ENCODE measurements at places on chromosomes 16 and 17.
A peak's percentile ranks its signal among the peaks of the same experiment; 100 is the strongest.

GRCh38 chr17:57357830-57358430 lies 101.6 kb downstream of the MSI2 start:
- DNase-seq: no peak

GRCh38 chr16:54891346-54891745 lies 39.3 kb upstream of the IRX5 start:
- DNase-seq: no peak

DNA sequence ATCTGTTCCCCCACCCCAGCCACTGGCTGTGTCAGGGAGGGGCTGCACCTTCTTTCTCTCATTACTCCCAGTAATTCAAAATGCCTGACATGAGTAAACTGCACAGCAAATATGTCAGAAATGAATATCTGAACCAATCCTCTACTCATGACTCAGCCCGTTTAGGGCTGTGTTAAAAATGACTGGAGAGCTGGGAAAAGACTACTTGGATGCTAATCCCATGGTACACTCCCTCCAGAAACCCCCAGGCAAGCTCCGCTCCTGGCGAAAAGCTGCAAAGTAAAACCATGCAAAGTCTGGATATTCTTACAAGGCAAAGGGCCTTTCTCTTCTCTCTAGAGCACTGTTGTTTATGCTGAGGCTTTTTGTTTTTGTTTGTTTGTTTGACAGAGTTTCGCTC lies 448.1 kb upstream of the DYNLRB2 start:
- DNase-seq: no peak

DNA sequence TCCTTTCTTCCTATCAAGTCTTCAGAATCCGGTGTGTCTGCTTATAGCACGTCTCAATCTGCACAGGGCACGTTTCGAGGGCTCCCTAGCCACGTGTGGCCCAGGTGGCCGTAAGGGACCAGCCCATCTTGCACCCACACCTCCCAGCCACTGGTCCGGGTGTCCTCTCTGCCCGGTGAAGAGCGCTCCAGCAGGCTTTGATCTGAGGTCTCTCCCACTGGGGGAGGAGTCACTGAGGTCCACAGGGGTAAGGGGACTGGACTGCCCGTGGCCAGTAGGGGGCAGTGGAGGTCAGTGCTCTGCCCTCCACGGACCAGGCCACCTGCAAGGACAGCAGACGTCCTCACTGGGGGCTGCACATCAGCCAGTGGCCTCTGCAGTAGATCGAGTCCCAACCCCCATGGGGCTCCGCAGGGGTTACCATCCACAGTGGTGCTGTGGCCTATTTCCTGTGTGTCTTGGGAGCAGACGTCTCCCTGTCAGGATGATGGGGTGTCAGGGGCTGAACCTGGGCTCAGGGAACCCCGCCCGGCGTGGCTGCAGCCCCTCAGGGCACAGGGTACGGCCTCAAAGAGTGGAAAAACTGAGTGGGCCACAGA lies 204.1 kb upstream of the CIBAR2 start:
- DNase-seq: no peak

GRCh38 chr17:78933025-78933958 lies 8.1 kb upstream of the TIMP2 start:
- peak; percentile 12 for DNase-seq

DNA sequence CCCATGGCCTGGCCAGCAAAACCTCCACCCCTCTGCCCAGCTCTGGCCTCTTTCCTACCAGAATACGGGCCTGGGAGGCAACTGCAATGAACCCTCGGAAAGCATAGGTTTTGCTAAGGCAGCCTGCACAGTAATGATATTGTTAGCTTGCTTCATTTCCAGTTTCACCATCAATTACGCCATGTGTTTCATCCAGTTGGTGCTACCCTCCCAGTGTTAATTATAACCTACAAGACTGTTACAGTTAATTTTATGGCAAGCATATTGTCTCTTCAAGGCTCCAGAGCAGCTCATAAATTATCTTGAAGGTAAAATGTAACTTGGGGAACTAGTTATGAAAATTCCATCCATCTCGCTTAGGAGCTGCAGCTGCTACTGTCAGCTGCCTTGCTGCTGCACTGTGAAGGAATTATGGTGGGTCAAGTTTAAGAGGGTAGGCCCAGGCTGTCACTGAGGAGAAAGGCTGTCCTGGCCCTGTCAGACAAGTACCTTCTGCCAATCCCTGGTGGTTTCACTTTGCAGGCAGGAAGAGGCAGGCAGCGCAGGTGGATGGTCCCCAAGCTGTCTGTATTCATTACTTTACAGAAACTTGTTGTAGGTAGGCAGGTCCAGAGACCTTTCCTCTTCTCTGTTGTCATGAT lies 242.9 kb downstream of the FTO start:
- no peak for DNase-seq

GRCh38 chr16:67490335-67491096 lies 7.2 kb upstream of the AGRP start:
- DNase-seq: no peak

DNA sequence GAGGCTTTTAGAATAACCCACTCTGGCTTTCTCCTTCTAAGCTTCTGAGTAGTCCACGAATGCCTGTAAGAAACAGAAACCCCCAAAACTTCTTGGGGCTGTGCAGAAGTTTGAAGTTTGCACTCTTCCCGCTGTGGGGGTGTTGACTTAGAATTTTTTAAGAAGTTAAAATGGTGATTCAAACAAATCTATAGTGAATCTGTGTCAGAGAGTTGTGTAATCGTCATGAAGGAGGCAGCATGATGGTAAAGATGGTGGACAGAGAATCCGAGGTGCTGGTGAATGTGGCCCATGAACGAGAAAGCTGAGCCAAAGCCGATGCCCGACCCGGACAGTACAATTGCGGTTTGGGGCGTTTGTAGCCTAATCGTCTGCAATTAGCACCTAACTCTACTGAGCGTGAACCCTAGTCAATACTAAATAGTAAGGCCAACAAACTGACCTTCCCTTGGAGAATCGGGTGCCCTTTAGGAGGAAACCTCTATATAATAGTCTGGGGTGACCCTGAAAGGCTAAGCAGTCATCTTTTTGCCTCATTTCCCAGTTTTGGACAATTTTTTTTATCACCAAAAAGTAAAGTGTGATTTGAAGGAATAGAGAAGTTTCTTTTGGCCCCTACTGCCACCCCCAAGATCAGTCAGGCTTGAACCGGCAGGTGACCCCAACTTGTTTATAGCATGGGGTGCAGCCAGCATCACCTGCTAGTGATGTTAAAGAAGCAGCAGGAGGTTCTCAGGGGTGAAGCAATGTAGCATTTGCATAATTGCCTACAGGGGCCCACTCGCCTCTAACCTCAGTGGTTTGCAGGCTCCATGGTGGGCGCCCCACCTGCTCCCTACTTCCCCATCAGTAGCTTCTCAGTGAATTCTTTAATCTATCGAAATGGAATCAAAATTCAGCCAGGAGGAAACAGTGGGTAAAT lies 11.2 kb downstream of the IRF8 start:
- DNase-seq: no peak

DNA sequence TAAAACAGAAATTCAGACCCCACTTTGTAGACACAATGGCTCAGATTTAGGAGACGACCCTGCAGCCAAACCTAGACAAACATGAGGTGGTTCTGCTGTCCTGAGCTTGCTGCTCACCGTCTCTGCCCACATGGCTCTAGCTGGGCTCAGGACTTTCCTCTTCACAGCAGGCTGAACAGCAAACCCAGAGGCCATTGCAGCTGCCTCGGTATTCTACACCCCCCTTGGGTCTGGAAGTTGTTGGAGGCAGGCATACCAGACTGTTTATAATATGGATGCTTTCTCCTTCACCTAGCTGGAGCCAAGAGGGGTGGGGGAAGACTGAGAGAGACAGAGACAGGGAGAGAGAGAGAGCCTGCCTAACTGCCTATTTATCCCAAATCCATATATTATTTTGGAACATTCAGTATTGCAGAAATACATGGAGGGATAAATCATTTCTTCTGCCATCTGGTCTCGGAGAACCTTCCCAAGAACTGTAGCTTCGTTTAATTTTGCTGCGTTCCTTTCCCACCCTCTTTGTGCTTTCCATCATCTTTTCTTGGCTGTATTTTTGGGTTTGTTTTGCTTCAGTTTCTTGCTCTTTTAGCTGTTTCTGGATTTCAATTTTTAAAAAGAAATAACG lies 628.2 kb upstream of the RBFOX1 start:
- no peak for DNase-seq

GRCh38 chr16:53678155-53678554 lies 25.5 kb downstream of the RPGRIP1L start:
- no peak for DNase-seq

DNA sequence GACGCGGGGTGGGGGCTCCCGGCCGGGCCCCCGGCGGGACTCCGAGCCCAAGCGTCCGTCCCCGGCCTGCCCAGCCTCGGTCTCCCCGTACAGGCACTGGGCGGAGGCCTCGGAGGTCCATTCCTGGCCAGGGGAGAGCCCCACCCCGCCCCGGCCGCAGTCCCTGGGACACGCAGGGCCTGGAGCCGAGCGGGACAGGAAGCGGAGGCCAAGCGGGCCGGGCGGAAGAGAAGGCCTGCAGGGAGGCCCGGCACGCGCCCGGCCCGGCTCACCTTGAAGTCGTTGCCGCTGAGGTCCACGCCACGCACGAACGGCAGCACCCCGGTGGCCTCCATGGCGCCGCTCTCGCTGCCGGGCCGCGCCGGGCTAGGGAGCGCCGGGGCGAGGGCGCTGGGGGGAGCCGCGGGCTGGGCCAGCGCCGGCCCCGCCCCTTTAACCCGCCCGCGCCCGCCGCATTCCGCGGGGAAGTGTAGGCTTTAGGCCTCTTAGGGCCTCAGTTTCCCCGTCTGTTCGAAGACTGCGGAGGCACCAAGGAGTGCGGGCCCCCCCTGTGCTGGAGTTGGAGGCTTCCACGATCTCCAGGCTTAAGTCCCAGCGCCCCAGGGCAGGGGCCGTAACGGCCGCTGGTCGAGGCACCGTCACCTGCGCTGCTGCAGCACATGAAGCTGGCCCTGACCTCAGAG lies at the start of gene FLII:
TSS of gene FLII (minus strand) at position 383 of the 683 bp plus-strand sequence. CDS start at position 335, 48 bp downstream.
- DNase-seq: peak; percentile 39

- DNase-seq: no peak
Observed at GRCh38 chr17:4476511-4477070, 22.1 kb upstream of the SPNS2 start.

DNA sequence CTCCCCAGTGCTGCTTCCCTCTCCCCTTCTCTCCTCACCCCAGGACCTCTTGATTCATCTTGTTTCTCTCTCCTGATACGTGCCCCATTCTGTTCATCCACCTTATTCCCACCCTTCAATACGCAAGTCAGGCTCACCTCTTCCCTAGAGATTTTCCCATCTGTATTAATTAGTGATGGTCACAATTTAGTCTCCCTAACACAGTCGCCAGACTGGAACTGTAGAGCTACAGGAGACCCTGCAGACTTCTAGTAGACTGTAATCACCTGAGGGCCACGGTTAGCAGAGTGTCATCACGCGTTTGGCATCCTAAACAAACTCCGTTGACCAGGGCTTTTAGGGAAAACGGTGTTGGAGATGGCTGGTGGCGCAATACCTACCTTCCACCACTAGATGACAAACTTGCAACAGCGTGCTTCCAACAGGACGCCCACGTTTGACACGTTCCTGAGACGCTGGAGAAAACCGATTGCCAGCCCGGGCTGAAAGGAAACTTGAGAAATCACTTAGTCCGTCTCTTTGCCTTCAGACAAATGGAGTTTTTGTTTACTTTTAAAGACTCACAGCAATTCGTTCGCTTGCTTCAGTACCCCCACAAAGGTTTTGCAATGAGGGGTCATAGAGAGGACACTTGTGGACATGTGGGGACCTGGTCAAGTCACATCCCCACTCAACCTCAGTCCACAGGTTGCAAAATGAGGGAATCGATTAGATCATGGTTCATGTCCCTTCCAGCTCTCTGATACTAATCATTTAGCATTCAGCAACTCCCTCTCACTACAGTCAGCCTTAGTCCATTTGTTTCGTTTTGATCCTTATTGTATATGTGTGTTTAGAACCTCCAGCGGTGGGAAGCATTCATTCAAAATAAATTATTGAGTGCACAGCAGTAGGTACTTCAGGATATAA lies 20.6 kb downstream of the MYL4 start:
- DNase-seq: peak; percentile 54

DNA sequence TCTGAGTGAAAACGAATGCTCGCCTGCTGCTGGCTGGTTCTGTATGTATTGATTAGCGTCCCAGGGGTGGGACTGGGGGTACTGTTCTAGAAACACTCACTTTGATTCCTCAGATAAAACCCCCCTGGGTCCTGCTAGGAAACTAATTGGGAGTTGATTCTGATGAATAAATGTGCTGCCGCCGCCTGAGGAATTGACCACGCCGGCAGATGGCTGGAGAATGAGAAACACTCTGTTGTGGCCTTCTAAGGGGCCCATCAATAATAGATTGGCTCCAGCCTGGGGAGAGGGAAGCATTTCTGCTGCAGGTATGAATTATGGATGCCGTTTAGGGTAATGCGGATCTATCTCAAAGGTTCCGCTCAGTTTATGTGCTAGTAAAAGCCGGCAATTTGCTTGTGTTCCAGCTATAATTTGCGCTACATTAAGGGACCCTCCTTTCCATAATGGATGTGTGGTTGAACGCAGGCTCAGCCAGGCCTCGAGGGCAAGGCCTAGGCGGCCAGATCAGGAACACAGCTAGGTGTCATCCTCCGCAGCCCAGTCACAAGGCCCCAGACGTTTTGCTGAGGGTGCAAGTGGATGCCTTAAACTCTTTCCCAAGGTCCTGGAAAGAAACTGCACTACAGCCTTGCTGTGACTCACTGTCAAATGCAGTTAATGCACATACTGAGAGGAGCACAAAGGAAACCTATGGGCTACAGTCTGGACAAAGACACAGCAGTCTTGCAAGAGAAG lies 132.2 kb upstream of the HS3ST2 start:
- DNase-seq: no peak

DNA sequence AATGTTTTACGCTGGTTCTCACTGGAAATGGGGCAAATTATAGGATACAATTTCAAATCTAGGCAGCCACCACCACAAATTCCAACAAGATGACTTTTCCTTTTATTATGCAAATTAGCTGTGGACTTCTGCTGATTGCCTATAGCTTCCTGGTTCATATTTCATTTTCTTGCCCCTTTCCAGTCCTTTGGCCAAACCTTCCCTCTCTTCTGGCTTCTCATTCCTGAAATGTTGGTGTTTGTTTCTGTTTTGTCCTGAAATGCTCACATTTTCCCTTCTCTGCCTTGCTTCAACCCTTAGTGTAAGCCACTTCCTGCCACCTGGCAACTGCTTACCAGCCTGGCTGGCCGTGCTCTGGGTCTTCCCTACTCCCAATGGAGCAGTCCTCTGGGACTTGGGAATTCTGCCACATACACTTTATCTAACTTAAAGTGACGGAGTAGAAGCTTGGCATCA lies 14.0 kb downstream of the PRSS54 start:
- no peak for DNase-seq

- DNase-seq: no peak
Observed at GRCh38 chr17:50719924-50720794, 756 bp downstream of the LUC7L3 start.

GRCh38 chr17:76560877-76561221 lies 21.0 kb downstream of the PRCD start:
- DNase-seq: no peak

All from activated CD4-positive, alpha-beta T cell treated with anti-CD3 and anti-CD28 coated beads for 1 hour (primary cell).